ENCODE measurements at places on chromosomes 3 and 15.

- DNase-seq = no peak
Observed at GRCh38 chr15:68352401-68353062, 75.0 kb downstream of the FEM1B start.

- no peak for DNase-seq
Observed at GRCh38 chr15:80484333-80484864, 80.2 kb downstream of the ARNT2 start.

- no peak for DNase-seq
Observed at GRCh38 chr3:15651396-15651795, 49.9 kb downstream of the BTD start.

DNA sequence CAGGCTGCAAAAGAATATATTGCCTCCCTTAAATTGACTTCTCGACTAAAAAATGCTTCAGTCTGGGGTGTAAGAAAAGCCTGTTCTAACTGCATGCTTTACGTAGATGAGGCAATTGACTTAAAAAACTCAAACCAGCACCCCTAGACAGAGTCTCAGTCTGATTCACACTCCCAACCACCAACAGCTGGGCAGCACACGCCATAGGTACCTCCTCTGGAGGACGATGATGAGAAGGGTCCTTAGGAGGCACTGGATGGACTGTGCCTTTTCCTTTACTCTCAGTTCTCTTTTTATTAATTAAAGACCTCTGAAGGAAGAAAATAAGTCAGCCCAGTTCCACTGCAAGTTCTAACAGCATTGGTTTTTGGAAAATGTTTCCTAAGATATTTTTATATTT is 175.0 kb downstream of the PDZRN3 start:
- no peak for DNase-seq

DNA sequence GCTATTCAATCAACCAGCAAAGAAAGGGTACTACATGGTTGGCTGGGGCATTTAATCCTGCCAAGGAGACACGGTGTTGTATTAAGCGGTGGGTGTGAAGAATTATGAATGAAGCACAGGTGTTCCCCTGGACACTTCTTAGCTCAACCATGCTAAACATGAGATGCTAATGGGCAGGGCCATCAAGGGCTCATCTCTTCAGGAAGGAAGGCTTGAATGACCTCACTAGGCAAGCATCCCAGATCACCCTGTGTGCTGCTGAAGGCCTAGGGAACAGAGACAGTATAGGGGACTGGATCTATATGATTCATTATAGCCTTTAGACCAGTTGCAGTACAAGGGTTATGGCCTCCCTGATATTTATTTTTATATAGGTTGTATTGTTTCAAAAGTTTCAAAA is 221.3 kb upstream of the SLCO3A1 start:
- DNase-seq = no peak

- DNase-seq = no peak
Observed at GRCh38 chr3:12562451-12562850, 5.6 kb downstream of the MKRN2 start.

GRCh38 chr3:51340013-51340829 is 44.9 kb upstream of the MANF start:
- no peak for DNase-seq

DNA sequence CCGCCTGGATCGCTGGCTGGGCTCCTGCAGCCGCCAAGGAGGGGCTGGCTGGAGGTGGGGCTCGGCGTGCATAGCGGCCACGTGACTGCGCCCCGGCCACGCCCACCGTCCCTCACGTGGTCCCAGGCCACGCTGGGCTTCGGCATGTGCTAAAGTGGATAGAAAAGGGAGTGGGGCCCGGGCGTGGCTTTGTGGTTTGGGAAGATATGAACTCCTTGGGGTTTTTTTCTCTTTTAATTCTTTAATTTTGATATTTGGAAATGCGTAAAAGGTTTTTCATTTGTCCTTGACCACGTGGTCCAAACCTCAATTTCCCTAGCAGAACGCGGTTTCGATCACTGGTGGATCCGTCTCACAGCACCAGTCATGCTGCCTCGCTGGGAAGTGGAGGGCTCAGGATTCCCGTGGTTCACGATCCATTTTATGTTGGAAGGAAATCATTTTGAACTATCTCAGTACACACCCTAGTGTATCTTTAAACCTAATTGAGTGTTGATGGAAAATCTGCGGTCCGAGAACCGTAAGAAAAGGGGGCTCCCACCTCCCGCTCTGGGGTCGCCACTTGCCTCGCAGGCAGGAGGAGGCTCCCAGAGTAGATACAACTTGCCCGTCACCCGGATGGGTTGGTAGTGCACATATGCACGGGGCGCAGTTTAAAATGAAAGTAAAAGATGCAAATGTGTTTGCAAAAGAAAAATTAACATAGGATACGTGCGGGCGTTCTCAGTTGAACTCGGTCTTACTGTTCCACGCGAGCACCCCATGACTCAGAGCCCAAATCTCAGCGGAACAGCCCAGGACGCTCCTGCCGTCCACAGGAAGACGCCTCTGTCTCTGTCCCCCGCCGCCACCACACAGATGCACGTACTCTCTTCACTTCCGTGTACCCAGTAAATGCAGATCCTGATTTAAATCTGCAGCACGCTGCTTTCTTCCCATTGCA is 141.9 kb downstream of the PGPEP1L start:
- DNase-seq = no peak

- no peak for DNase-seq
Observed at GRCh38 chr3:37132334-37132733, 42.0 kb downstream of the LRRFIP2 start.

- DNase-seq = no peak
Observed at GRCh38 chr3:142274908-142275307, 49.5 kb upstream of the GK5 start.

DNA sequence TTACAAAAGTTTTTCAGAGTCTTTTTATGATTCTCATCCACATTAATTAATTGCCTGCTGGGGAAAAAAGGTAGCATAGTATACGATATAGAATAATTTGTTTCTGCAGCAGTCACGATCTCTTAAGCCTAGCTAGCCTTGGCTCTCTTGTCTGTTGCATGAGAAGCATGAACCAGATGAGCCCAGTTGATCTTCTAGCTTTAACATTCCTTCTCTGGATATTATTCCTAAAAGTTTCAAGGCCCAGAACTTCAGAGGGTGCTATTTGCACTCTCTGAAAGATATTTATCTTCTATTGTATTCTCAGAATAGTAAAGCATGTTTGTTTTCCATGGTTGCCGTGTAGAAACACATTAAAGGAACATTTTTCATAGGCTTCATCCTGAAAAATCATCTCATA is 69.3 kb downstream of the BTLA start:
- DNase-seq = no peak
